ENCODE measurements at places on chromosomes 13 and 19.
A peak's percentile ranks its signal among the peaks of the same experiment; 100 is the strongest.

DNA sequence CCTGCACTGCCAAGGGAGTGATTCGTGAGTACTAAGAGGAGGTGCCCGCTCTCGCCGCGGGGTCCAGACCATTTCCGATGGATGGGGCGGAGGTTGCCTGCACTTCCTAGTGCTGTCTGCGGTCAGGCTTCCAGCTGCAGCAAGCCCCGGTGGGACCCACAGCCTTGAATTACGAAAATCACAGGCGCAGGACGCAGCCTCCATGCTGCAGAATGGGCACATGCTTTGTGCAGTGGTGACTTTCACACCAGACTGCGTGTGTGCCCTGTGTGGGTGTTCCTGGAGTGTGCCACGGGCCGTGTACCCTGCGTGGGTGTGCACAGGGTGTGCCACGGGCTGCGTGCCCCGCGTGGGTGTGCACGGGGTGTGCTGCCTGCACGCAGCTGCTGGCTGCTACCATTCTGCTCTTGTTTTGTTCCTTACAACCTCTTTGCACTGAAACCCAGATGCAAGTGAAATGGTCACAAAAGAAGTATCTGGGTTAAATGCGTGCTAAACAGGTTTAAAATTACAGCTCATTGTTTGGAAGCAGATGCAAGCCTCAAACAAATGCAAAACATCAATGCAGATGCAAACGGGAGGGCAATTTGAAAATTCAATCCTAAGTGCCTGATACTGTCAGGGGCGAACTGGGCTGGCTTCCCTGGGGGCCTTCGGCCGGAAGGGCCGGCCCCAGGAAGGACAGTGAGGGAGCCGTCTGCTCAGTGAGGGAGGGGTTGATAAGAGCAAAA is 221.2 kb upstream of the SOX1 start:
- DNase-seq = no peak

DNA sequence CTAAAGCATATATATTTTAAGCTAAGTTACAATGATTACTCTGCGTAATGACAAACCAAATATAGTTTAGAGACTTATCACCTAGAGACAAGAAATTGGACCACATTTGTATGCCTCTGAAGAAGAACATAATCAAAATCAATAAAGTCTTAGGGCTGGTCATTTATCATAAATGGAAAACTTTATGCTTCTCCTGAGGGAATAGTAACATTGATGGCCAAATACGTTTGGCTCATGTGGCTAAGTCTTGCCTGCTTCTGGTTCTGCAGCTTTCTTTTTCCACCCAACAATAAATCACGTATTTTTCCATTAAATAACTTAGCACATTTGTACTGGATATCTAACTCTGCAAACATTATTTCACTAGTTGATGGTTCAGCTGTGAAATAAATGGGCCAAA is 458.4 kb downstream of the SLITRK1 start:
- no peak for DNase-seq

GRCh38 chr19:1655987-1656608 is 3.7 kb upstream of the TCF3 start:
- DNase-seq = no peak

GRCh38 chr13:63381078-63381859 is 1965.6 kb upstream of the PCDH20 start:
- DNase-seq = no peak

- no peak for DNase-seq
These were observed 188.9 kb downstream of the COL4A1 start for GRCh38 chr13:110118106-110118505.

DNA sequence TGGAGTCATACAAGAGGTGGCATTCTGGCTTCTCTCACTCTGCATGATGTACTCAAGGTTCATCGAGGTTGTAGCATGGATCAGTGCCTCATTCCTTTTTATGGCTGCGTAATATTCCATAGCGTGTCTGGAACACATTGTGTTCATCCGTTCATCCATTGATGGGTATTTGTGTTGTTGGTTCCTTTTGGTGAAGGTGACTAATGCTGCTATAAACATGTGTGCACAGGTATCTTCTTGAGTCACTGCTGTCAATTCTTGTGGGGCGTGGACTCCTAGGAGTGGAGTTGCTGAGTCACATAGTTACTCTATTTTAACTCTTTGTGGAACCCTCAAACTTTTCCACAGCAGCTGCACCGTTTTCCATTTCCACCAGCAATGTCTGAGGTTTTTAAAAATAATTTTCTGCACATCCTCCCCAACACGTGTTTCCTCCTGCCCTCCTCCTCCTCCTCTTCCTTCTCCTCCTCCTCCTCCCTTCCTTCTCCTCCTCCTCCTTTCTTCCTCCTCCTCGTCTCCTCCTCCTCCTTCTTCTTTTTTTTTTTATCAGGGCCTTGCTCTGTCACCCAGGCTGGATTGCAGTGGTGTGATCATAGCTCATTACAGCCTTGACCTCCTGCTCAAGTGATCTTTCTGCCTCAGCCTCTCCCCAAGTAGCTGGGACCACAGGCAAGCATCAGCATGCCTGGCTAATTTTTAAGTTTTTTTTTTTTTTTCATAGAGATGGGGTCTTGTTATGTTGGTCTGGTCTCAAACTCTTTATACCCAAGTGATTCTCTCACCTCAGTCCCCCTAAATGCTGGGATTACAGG is 2.0 kb upstream of the TMEM221 start:
- no peak for DNase-seq

DNA sequence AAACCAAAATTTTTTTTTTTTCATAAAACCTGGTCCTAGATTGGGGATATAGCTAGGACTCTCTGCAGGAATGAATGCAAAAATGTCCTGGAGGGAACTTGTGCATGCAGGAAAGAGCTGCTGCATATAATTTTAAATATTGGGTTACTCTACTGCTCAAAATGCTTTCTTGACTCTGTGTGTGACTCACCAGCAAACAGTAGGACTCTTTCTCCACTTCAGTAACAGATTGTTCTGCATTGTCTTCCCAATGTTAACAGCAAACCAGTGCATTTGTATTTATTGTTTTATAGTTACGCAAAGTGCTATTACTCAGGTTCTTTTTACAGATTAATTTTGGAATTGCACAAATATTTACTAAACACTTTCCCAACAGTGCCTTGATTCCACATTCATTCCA is 163.7 kb upstream of the KL start:
- DNase-seq = no peak

GRCh38 chr19:29625186-29625651 is 19.1 kb downstream of the POP4 start:
- no peak for DNase-seq

- no peak for DNase-seq
These were observed 1.1 kb upstream of the ELANE start for GRCh38 chr19:850979-851335.

GRCh38 chr13:110616103-110617101 is 1.1 kb downstream of the NAXD start:
- DNase-seq = peak; percentile 25

- no peak for DNase-seq
These were observed 38.3 kb downstream of the PEX11G start for GRCh38 chr19:7450243-7451223.

DNA sequence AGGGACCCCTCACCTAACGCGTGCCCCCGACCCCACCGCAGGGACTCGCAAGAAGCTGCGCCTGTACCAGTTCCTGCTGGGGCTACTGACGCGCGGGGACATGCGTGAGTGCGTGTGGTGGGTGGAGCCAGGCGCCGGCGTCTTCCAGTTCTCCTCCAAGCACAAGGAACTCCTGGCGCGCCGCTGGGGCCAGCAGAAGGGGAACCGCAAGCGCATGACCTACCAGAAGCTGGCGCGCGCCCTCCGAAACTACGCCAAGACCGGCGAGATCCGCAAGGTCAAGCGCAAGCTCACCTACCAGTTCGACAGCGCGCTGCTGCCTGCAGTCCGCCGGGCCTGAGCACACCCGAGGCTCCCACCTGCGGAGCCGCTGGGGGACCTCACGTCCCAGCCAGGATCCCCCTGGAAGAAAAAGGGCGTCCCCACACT is 4.7 kb upstream of the MYBPC2 start:
- DNase-seq = peak; percentile 18

DNA sequence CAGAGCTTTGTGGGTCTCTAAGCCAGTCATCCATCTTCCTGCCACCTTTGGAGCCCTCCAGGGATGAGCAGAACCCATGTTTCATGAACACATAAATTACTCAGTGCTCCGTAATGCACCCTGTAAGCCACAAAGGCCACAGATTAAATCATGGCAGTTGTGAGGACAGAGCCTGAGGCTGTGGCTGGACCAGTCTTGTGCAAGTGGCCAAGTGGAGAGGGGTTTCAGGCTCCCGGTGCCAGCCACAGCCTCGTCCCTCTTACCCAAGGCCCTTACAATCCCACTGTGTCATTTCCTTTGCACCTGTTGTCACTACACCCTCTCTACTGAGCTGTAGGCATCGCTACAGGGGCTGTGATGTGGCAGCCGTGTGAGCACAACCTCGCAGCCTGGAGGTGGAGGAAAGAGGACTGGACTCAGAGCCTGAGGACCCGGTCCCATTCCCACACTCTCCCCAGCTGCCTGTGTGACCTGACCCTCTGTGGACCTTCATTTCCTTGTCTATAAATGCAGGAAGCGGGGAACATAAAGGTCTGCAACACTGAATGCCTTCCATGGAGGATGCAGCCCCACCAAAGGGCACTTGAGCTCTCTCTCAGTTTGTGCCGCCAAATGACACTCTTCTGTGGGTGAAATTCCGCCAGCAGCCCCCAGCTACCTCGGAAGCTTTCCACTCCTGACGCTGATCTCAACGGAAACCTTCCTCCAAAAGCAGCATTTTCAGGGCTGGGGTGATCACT is 792.0 kb downstream of the UQCRFS1 start:
- no peak for DNase-seq

DNA sequence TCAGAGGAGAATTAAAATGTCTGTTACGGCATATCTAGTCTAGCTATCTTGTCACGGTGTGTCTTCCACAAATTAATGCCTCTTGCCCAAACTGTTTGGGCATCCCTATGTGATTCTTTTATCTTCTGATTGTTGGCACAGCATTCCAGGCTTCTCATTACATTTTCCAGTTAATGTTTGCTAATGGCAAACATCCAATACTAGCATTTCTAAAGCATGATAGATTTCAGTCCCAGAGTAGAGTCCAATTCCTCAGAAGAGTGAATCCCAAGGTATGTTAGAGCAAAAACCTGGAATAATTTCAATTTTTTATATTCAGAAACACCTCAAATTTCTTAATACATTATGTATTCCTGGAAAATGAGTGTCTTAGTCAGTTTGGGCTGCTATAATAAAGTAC is 684.5 kb upstream of the SLITRK1 start:
- no peak for DNase-seq

DNA sequence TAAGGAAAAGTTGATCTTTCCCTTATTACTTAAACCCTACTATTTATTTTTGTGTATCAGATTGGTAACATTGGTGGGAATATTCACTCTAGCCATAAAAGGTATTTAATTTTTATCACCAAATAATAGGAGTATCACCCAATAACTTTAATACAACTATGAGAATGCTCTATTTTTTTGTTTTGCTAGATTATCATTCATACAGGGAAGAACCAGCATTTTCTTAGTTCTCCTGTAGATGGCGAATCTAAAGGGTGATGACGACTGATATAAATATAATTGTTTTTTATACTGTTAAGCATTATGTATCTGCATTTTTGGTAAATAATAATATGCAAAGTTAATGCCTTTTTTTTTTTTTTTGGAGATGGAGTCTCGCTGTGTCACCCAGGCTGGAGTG is 7.9 kb upstream of the FRY start:
- no peak for DNase-seq

DNA sequence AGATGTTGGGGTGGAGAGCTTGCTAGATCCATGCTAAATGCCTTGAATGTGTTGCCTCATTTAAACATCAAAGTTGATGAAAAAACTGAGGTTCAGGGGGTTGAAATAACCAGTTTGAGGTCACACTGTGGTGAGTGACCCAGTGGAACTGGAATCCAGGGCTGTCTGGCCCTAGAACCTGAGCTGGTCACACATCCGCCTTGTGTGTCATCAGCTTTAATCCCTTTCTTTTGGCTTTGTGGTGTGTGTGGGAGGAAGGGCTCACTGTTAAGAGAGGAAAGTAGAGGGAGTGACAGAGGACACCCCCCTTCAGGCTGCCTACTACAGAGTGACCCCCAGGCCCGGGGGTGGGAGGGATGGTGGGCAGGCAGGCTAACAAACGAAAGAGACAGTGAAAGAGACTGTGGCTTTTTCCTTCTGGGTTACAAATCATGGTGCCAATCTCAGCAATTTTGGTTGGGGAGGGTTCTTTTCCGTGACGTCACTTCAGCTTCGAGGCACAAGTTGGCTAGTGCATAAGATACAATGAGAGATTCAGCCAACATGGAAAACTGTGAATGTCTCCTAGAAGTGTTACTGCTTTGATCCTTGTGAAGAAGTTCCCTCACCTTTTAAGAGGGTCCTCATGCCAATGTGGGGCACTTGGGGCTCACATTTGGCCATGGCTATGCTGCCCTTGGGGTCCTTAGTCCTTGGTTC is 164.9 kb downstream of the DLEU7 start:
- DNase-seq = peak; percentile 93

GRCh38 chr13:109971456-109972090 is 185.2 kb upstream of the IRS2 start:
- DNase-seq = peak; percentile 21

GRCh38 chr13:108044954-108045353 is 170.4 kb downstream of the LIG4 start:
- no peak for DNase-seq

DNA sequence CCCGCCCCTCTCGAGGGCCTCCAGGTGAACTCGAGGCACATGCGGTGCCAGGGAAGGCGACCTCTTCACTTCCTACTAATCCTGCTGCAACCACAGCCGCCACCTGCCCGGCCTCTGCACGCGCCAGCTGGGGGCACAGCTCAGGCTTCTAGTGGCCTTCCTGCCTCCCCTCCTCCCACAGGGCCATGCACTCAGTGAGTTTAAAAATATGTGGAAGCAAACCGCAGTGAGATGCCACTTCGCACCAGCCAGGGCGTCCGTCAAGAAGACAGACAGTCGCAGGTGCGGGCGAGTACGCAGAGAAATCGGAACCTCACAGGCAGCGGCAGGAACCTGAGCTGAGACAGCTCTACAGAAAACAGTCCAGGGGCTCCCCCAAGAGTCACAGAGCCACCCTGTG is 10.4 kb downstream of the LMNB2 start:
- no peak for DNase-seq

- no peak for DNase-seq
These were observed 77.4 kb upstream of the PCDH8 start for GRCh38 chr13:52925775-52926285.

DNA sequence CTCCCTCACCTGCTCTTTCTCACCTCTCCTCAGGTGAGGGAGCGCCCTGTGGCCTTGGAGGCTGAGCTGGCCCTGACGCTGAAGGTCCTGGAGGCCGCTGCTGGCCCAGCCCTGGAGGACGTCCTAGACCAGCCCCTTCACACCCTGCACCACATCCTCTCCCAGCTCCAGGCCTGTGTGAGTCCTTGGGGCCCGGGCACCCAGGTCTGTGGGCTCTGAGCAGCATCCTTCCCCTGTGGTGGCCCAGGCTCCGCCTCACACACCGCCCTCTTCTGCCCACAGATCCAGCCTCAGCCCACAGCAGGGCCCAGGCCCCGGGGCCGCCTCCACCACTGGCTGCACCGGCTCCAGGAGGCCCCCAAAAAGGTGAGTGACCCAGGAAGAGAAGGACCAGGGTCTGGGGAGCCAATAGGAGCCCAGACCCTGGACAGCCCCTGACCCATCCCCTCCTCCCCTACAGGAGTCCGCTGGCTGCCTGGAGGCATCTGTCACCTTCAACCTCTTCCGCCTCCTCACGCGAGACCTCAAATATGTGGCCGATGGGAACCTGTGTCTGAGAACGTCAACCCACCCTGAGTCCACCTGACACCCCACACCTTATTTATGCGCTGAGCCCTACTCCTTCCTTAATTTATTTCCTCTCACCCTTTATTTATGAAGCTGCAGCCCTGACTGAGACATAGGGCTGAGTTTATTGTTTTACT is 1.9 kb downstream of the IFNL1 start:
- no peak for DNase-seq

- DNase-seq = no peak
These were observed 544.2 kb upstream of the KLF12 start for GRCh38 chr13:74678308-74678965.
